ENCODE measurements at places on chromosomes 13 and 19. TPM values are rescaled to one million over a fixed set of nuclear protein-coding genes. Genes with fewer than 3 reads are reported as not detected.
A peak's percentile ranks its signal among the peaks of the same experiment; 100 is the strongest.

- DNase-seq = no peak
Measured at GRCh38 chr19:15652559-15653278, 12.0 kb downstream of the CYP4F3 start.

DNA sequence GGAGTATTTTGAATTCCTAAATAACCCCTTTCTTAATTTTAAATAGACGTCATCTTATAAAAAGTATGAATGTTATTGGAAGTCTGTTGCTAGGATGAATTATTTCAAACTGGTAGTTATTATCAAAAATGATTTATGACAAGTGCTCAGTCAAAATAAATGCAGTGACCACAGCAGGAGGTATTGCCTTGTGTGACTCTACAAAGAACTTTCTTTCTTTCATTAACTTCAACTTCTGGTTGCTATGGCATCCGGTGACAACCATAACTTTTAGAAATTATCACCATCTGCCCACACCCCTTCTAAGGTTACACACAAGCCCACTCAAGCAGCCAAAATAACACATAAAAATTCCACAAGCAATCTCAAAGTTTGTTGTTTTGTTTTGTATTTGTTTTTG is 189.9 kb downstream of the DACH1 start:
- no peak for DNase-seq

- DNase-seq = no peak
Measured at GRCh38 chr19:23882493-23882892, 32.2 kb upstream of the ZNF726 start.

GRCh38 chr19:16041299-16041990 is 34.9 kb upstream of the TPM4 start:
- peak; percentile 67 for DNase-seq

DNA sequence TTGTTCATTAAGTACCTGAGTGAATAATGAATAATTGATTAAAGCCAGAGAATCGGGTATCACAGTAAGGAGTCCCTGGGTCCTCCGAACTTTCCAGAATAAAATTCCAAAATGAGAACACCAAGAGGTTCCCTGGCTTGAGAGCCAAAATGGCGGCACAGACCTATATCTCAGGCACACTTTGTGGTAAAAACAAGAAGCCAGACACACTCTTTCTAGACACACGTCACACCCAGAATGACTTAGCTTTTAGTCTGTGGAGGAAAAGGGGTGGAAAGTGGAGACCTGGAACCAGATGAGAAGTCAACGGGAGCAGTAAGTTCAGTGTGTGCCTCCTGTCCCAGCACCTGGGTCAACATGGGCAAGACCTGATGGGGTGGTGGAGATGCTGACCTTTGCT is 8.4 kb downstream of the ARL11 start:
- no peak for DNase-seq

GRCh38 chr13:32737111-32737571 is 150.9 kb downstream of the PDS5B start:
- no peak for DNase-seq

GRCh38 chr19:1507763-1508506 is 4.9 kb downstream of the ADAMTSL5 start:
- peak; percentile 98 for DNase-seq

GRCh38 chr19:3041761-3042620 is 12.9 kb upstream of the TLE2 start:
- DNase-seq = peak; percentile 62

DNA sequence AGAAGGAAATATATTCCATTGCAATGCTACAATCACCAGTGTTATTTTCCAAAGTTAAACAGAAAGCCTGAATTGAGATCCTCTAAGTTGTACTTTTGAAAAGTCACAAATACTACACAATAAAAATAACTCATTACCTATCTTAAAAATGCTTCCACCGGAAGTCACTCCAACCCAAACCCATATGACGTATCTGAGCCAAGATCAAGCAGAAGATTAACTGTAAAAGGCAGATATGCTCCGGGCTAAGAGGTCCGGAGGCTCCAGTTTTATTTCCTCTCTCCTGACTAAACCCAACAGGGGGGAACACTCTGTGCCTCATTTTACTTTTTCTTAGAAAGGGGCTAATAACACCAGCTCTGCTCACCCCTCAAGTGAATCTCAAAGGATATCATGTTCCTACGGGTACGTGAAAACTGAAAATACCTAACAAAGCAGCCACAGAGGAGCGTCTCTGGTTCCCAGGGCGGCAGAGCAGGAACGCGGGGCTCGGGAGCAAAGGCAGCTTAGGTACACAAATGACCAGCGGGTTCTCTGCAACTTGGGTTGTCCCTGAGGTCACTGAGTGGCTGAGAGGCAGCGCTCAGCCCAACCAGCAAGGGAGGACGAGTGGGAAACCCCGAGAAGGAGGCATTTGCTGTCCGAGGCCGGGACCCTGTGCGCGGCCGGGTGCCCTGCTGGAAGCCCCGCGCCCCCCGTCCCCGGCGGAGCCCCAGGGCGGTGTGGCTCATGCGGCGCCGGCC is 750 bp downstream of the RAB20 start:
- DNase-seq = peak; percentile 37

DNA sequence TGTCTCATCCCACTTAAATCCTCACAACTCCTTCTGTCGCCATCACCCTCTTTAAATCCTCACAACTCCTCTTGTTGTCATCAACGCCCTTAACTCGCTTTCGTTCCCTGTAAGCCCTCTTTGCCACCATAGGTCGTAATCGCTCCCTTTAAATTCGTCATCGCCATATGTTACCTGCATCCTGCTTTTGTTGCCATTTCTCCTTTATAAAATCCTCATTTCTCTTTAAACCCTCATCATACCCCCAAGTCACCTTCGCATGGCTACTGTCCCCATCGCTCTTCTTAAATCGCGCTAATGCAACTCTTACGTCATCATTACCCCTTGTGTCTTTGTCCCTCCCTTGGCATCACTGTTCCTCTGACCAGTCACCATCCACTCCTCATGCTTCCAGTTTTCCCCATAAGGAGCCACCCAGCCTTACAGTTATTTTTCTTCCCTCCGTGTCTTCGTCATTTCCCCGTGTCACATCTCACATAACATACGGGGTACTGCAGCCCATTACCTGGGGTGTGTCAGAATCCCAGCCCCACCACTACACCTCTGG is 539 bp downstream of the PLD3 start:
- DNase-seq = peak; percentile 56

GRCh38 chr19:47491358-47492136 is 7.5 kb upstream of the KPTN start:
- no peak for DNase-seq

GRCh38 chr13:46295491-46296114 is 83.9 kb downstream of the LRRC63 start:
- peak; percentile 53 for DNase-seq

- DNase-seq = peak; percentile 16
Measured at GRCh38 chr13:113275387-113275786, 21.7 kb upstream of the LAMP1 start.

DNA sequence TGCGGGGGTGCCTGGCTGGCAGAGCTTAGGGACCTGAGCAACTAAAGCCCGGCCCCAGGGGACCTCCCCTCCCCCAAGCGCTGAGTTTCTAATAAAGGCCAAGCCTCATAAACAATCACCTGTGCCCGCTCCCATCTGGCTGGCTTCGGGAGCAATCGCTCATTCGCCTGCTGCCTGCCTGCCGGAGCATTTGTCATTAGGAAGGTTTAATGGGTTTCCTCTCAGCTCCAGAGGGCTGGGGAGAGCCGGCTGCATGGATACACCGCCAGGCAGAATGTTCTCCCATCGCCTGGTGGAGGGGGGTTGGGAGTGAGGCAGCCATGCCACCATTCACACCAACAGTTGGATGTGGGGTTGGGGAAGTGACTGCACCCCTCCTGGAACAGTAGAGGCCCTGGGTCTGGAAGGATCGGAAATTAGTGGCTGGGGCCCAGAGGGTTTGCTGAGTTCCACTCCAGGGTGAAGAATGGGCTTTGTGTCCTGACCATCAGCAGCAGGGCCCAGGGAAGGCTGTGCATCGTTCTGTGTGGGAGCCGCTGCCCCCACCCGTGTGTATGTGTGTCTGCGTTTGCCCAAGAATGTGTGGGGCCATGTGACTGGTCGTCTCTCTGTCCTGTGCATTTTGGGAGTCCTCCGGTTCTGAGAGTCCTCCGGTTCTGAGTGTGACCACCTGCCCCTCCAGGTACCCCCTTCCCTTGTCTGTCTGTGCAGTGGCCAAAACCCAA is 15.3 kb downstream of the PIN1 start:
- DNase-seq = no peak

GRCh38 chr19:33558151-33558550 is 36.6 kb upstream of the PEPD start:
- peak; percentile 17 for DNase-seq

DNA sequence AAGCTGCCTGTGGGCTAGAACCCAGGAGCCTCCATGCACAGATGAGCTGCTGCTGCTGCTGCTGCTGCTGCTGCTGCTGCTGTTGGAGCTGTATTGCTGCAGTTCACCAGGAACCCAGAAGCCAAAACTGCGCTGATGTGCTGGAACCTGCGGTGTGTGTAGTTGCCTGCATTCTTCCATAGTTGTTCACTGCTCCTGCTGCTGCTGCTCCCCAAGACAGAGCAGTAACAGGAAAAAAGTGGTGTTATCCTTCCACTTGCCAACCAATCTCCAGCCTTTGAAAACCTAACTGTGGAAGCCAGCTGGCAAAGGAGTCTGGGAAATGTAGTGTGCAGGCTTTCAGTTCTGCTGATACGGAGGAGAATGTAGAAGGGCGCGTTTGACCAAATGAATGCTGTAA is 37.9 kb downstream of the ARHGAP35 start:
- DNase-seq = peak; percentile 90

- peak; percentile 68 for DNase-seq
Measured at GRCh38 chr13:62910541-62911060, 1495.0 kb upstream of the PCDH20 start.

GRCh38 chr13:51258612-51259548 is 36.7 kb downstream of the FAM124A start:
- no peak for DNase-seq

The CNN2 gene
- polyA plus RNA-seq = 63.8 TPM

The OR7C1 gene
- polyA plus RNA-seq = 0.11 TPM

The THOP1 gene
- polyA plus RNA-seq = 55.9 TPM

The KCTD15 gene
- 33.3 TPM for polyA plus RNA-seq

The CCL25 gene
- 0.29 TPM for polyA plus RNA-seq

The DACT3 gene
- 23.8 TPM for polyA plus RNA-seq

Measured in muscle of leg (tissue), 16 donors.